ENCODE measurements at places on chromosomes 7 and 10. TPM values are rescaled to one million over a fixed set of nuclear protein-coding genes. Genes with fewer than 3 reads are reported as not detected.

Gene AGAP4
- 41.1 TPM for total RNA-seq

Gene ERVW-1
- total RNA-seq = not detected

Gene ASB4
- not detected for total RNA-seq

Gene BICC1
- 4.9 TPM for total RNA-seq

Gene DNAJB6
- total RNA-seq = 117 TPM

Gene SPDYE5
- total RNA-seq = not detected

- H3K4me3 ChIP-seq = no peak overlapping the region
- no peak for DNase-seq
- peaks cover 84% of the 10 kb centered on the region for H3K27me3 ChIP-seq
These were observed 2.2 kb upstream of the DLX5 start for GRCh38 chr7:97026715-97027426.

GRCh38 chr10:117541909-117542705, 439 bp upstream of the EMX2 start:
- peaks cover 89% of the 10 kb centered on the region for H3K27me3 ChIP-seq
- peak overlapping the region; percentile 63 for H3K4me3 ChIP-seq
- peak; percentile 46 for DNase-seq
- peak overlapping the region; percentile 80 for H3K27ac ChIP-seq
- H3K4me1 ChIP-seq = peaks cover 16% of the 10 kb centered on the region

DNA sequence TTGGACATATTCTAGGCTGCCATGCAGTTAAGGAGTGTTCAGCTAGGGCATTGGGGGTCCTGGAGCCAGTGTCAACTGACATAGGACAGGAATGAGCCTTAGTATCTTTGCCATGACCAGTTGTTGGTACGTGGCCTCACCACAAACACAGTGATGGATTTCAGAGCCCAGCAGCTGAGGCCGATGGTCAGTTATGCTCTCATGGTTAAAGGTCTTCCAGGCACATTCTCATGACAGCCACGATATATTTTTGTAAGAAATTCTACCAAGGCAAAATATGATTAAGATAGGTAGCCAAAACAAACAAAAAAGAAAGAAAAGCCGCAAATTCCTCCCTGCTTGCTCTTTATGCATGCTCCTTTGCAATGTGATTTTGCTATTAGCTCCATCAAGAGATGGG, 47.8 kb downstream of the CDHR3 start:
- H3K4me3 ChIP-seq = no peak overlapping the region
- H3K36me3 ChIP-seq = peaks cover 22% of the 10 kb centered on the region
- peaks cover 27% of the 10 kb centered on the region for H3K27me3 ChIP-seq
- peaks cover 14% of the 10 kb centered on the region for H3K4me1 ChIP-seq
- DNase-seq = no peak

GRCh38 chr7:20320322-20320721, 10.4 kb upstream of the ITGB8 start:
- no peak overlapping the region for H3K27ac ChIP-seq

- no peak overlapping the region for H3K27ac ChIP-seq
- no peaks in the 10 kb centered on the region for H3K4me1 ChIP-seq
- no peak overlapping the region for H3K4me3 ChIP-seq
- no peaks in the 10 kb centered on the region for H3K36me3 ChIP-seq
- peak; percentile 14 for DNase-seq
These were observed 447.8 kb upstream of the C7orf33 start for GRCh38 chr7:148142660-148143248.

- peak overlapping the region; percentile 56 for H3K27ac ChIP-seq
- DNase-seq = no peak
- H3K4me3 ChIP-seq = no peak overlapping the region
- H3K4me1 ChIP-seq = peaks cover 75% of the 10 kb centered on the region
- no peaks in the 10 kb centered on the region for H3K36me3 ChIP-seq
These were observed 127.1 kb downstream of the CDK14 start for GRCh38 chr7:90723233-90723632.

DNA sequence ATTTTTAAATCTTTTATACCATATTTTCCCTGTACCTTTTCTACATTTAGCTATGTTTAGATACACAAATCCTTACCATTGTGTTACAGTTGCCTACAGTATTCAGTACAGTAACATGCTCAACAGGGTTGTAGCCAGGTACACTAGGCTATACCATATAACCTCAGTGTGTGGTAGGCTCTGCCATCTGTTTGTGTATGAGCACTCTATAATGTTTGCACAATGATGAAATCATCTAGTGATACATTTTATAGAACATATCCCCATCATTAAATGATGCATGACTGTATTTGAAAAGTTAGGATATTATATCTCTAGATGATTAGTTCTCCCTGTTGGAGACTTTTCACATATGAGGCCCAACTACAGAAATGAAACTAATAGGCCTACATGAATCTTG, 188.6 kb downstream of the STK31 start:
- H3K27me3 ChIP-seq = no peaks in the 10 kb centered on the region
- no peak for DNase-seq
- no peaks in the 10 kb centered on the region for H3K4me1 ChIP-seq
- H3K27ac ChIP-seq = no peak overlapping the region
- no peaks in the 10 kb centered on the region for H3K36me3 ChIP-seq

DNA sequence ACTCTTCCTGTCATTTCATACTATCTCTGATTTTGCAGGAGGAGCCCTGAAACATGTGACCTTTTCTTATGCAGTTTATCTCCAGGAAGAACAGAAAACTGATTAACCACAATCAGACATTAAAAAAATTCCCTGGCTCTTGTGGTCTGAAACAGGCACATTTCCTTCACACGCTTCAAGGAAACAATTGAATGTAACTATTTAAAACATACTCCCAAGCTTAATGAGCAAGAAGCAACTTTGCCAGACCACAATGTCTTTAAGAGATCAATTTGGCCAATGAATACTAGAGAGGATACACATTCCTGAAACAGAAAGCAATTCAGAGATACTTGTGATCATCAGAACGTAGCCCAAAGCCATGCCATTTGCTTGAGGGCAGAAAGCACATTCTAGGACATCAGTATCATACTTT, 65.8 kb downstream of the PIP4K2A start:
- DNase-seq = no peak
- no peak overlapping the region for H3K4me3 ChIP-seq
- H3K36me3 ChIP-seq = no peaks in the 10 kb centered on the region
- no peaks in the 10 kb centered on the region for H3K27me3 ChIP-seq
- H3K4me1 ChIP-seq = peaks cover 35% of the 10 kb centered on the region

- DNase-seq = no peak
- H3K4me1 ChIP-seq = no peaks in the 10 kb centered on the region
- H3K36me3 ChIP-seq = no peaks in the 10 kb centered on the region
- H3K4me3 ChIP-seq = no peak overlapping the region
- peaks cover 6% of the 10 kb centered on the region for H3K27me3 ChIP-seq
- H3K27ac ChIP-seq = no peak overlapping the region
These were observed 96.7 kb downstream of the HTR5A start for GRCh38 chr7:155166673-155167370.

GRCh38 chr7:114942446-114943175, 20.7 kb downstream of the MDFIC start:
- no peak overlapping the region for H3K27ac ChIP-seq
- no peaks in the 10 kb centered on the region for H3K27me3 ChIP-seq
- H3K36me3 ChIP-seq = no peaks in the 10 kb centered on the region
- H3K4me3 ChIP-seq = no peak overlapping the region
- peaks cover 11% of the 10 kb centered on the region for H3K4me1 ChIP-seq

- H3K27me3 ChIP-seq = no peaks in the 10 kb centered on the region
- H3K4me1 ChIP-seq = peaks cover 4% of the 10 kb centered on the region
- DNase-seq = no peak
These were observed 45.8 kb downstream of the THSD7A start for GRCh38 chr7:11786186-11786585.

DNA sequence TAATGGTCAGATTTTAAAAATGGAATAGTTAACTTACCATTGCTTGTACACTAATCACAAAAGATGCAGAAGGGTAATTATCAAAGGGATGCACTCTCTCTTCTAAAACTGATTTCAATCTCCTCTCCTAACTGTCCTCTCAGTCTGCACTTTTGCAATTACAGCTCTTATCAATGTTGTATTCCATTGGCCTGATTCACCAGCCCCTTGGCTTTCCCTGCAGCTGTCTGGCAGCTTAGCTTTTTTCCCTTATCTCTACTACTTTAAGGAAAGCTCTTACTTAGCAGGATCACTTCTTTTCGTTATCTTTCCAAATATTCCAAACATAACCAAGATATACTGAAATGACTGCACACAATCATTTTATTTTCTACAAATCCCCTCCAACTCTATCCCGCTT, 448.8 kb downstream of the GRM8 start:
- no peak for DNase-seq
- H3K4me1 ChIP-seq = peaks cover 20% of the 10 kb centered on the region
- H3K27me3 ChIP-seq = no peaks in the 10 kb centered on the region
- no peak overlapping the region for H3K27ac ChIP-seq

DNA sequence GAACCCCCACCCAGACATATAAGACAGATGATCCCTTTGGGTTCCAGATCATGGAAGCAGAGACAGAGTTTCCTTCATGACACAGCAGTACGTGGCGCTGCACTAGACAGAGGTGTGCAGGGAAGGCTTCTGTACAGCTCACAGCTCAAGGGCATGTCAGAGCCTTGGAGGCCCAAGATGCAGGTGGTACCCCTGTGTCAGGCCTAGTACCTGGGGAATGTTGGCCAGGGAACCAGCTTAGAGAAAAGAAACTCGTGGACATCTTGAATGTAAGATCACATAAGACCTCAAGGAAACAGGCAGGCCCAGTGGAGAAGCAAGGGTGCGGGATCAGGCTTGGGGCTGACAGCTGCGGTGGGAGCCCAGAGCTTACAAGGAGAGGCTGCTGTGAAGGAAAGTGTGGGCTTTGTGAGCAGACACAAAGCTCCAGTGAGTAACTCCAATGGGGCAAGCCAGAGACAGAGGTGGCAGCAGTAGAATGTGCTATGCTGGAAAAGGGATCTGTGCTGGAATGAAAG, 91.4 kb downstream of the WDFY4 start:
- peaks cover 8% of the 10 kb centered on the region for H3K27me3 ChIP-seq
- peaks cover 3% of the 10 kb centered on the region for H3K4me1 ChIP-seq
- no peak overlapping the region for H3K27ac ChIP-seq
- H3K4me3 ChIP-seq = no peak overlapping the region

DNA sequence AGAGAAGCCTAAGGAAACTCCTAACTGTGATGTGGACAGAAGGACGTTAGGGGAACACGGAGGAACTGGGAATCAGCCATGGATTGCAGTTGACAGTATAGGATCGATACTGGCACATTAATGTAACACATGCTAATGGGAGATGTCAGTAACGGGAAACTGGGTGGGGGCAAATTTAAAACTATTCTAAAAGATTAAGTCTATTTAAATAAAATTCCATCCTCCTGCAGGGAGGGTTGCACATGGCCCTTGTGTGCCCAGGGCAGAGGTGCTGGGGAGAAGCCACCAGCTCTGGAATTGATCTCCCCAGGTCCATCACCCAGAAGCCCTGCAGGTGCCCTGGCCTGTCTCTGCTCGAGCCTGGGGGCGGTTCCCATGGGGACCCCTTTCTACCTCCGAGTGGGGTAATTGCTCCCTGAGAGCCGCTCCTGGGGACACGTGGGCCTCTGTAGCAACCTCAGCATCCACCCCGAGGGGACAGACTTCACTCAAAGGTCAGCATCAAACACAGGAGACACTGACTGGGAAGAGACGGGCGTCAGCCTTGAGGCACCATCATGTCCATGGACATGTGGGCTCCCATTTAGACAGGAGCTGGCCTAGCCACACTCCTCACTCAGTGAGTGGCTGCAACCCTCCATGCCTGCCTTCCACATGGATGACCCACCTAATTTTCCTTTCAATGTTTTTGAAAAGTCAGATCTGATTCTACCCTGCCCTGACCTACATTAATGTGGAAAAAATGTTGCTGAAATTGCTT, 21.1 kb downstream of the SCART1 start:
- no peak for DNase-seq
- no peaks in the 10 kb centered on the region for H3K27me3 ChIP-seq
- H3K4me3 ChIP-seq = no peak overlapping the region
- H3K36me3 ChIP-seq = no peaks in the 10 kb centered on the region
- no peaks in the 10 kb centered on the region for H3K4me1 ChIP-seq

DNA sequence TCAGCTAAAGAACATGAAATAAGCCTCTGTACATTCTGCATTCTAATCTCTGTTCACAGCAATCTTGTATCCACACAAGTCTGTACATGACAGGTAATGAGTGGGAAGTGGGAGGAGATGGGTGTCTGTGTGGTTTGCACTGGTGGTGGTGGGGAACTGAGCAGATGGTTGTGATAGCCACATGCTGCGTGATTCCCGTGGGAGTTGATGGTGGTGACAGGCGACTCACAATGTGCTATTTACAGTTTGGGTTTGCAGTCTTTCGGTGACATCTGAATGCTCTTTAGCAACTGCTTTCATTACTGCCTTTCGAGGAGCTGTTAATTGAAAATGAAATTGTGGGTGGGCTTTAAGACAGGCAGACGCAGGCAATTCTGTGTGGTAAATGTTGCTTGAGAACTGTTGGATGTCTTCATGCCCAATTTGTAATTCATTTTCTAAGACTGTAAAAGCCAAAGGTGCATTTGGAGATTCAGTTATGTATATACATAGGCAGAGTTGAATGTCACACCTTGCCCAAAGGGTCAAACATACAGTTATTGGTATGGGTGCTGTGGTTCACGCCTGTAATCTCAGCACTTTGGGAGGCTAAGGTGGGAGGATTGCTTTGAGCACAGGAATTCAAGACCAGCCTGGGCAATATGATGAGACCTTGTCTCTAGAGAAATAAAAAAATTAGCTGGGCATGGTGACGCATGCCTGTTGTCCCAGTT, 308.2 kb downstream of the AUTS2 start:
- no peak overlapping the region for H3K4me3 ChIP-seq
- H3K27ac ChIP-seq = peak overlapping the region; percentile 49
- DNase-seq = no peak
- peaks cover 4% of the 10 kb centered on the region for H3K36me3 ChIP-seq
- H3K4me1 ChIP-seq = peaks cover 29% of the 10 kb centered on the region

- peaks cover 38% of the 10 kb centered on the region for H3K4me1 ChIP-seq
- no peak overlapping the region for H3K27ac ChIP-seq
- no peaks in the 10 kb centered on the region for H3K36me3 ChIP-seq
- no peak overlapping the region for H3K4me3 ChIP-seq
These were observed 63.1 kb downstream of the AUTS2 start for GRCh38 chr7:69661342-69661741.

DNA sequence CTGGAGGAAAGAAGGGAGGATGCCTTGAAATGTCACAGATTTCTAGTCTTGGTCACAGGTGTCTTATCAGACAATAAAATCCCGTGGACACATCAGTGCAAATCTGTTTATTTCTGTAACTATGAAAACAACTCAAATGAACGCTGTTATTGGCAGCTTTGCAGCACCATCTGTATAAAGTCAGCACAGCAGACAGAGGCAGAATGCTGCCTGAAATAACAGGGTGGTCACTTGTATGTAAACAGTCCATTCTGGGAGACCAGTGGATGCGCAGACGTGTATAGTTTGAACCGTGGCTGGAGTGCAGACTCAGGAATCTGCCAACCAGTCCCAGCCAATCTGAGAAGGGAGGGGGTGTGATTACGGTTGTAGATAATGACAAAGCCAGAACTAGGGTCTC, 54.8 kb downstream of the SEC23IP start:
- no peak overlapping the region for H3K4me3 ChIP-seq
- H3K4me1 ChIP-seq = no peaks in the 10 kb centered on the region
- H3K36me3 ChIP-seq = peaks cover 12% of the 10 kb centered on the region
- H3K27ac ChIP-seq = peak overlapping the region; percentile 17
- DNase-seq = no peak
- H3K27me3 ChIP-seq = no peaks in the 10 kb centered on the region

Data from progenitor cell of endocrine pancreas (in vitro differentiated cells).